ENCODE measurements at places on chromosomes 4 and X.

- DNase-seq, result no peak
Observed at GRCh38 chrX:134161162-134161561, 75.8 kb upstream of the CCDC160 start.

- no peak for DNase-seq
Observed at GRCh38 chrX:136475236-136475635, 12.5 kb upstream of the BRS3 start.

DNA sequence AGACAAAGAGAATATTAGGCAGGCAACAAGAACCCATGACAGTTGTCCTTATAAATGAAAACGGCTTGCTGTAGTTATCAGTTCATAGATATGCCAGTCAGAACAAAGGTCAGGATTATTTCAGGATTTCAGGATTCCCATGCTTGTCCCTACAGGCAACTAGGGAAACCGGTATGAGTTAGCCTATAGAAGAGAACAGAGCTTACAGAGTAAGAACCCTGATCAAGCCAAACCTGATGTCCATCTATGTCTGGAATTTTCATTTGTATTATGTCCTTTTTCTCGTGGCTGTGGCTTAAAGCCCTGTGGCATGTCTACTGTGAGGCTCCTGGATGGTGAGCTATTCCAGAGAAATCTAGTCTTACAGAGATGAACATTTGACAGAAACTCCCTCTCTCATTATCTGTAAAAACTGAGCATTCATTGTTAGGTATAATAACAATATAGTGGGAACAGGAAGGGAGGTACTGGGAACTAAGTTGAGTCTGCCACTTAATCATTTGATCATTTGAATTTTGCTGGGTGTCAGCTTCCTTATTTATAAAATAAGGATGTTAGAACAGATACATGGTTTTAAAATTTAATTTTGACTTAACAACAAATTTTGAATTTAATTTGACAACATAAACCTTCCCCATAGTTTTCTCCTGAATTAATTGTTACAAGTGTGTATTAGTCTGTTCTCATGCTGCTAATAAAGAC, 129.5 kb upstream of the KLF3 start:
- DNase-seq, result no peak

- DNase-seq, result no peak
Observed at GRCh38 chrX:13955095-13955647, 74.5 kb downstream of the GEMIN8 start.

GRCh38 chr4:2441393-2442174, 22.8 kb downstream of the CFAP99 start:
- peak; percentile 76 for DNase-seq

DNA sequence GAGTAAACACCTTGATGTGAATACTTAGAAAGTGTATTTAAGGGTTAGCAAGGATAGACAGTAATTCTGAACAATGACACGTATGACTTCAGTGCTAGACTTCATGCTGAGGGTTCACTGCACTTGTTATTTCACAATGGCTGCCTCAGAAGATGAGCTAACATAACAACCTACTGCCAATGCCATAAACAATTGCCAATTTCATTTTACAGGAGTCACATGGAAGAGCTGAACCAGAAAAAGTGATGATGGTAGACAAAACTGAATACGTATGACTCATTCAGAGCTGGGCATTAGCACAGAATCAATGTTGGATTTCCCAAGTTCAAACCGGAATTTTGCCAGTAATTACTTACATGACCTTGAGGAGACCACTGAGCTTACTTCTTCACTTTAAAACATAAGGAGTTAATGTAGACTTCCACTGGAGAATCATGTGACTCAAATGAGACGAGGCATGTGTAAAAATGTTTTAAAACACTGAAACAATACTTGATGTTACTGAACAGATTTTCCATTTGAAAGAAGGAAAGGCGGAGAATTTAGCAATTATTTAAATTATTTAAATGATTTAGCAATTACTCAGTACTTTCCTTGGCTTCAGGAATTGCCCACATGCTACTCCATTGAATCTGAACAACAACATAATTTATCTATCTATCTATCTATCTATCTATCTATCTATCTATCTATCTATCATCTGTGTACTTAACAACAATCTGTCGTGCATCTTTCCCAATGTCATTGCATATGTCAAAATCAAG, 868.5 kb upstream of the SLIT2 start:
- DNase-seq, result no peak

DNA sequence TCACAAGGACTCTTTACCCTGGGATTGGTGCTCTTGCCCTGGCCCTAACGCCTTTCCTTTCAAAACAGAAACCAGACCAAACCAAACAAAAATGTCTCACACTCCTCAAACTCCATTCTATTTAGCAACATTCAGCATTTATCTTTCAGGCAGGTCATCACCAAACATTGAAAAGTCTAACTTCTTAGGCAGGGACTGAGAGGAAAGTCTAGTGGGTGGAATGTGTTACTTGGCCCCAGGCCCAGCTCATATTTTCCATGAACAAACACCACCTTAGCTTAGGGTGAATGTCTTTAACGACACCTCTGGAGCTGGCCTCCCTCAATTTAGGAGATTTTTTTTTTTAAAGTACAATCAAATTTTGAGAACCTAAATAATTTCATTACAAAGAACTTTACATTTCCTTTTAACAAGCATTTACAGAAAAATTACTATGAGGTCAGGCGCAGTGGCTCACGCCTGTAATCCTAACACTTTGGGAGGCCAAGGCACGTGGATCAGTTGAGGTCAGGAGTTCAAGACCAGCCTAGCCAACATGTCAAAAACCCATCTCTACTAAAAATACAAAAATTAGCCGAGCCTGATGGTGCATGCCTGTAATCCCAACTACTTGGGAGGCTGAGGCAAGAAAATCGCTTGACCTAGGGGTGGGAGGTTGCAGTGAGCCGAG, 10.2 kb upstream of the N4BP2 start:
- DNase-seq, result no peak

- no peak for DNase-seq
Observed at GRCh38 chr4:106801386-106801785, 234.7 kb downstream of the DKK2 start.

GRCh38 chr4:138267835-138268234, 25.7 kb upstream of the SLC7A11 start:
- no peak for DNase-seq

DNA sequence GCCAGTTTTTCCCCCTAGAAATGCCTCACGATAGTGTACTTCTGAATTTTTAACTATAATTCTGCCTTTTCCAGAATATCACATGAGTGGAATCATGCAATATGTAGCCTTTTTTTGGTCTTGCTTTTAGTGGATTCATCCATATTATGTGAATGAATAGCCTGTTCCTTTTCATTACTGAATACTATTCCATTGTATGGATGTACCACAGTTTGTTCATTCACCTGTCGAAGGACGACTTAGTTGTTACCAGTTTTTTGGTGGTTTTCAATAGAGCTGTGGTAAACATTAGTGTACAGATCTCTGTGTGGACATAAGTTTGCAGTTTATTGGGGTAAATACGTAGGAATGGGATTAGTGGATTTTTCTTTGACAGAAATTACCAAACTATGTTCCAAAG, 8.0 kb downstream of the JADE3 start:
- no peak for DNase-seq

DNA sequence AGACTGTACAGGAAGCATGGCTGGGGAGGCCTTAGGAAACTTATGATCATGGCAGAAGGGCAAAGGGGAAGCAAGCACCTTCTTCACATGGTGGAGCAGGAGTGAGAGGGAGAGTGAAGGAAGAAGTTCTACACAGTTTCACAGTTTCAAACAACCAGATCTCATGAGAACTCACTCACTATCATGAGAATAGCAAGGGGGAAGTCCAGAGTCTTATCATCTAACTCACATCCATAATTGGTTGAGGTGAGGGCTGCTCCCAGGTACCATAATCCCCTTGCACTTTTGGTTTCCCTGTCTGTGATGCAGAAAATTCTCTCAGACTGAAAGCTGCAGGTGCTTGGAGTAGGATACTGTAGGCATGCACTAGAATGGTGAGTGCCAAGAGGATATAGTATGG, 233.8 kb upstream of the CPEB2 start:
- no peak for DNase-seq

DNA sequence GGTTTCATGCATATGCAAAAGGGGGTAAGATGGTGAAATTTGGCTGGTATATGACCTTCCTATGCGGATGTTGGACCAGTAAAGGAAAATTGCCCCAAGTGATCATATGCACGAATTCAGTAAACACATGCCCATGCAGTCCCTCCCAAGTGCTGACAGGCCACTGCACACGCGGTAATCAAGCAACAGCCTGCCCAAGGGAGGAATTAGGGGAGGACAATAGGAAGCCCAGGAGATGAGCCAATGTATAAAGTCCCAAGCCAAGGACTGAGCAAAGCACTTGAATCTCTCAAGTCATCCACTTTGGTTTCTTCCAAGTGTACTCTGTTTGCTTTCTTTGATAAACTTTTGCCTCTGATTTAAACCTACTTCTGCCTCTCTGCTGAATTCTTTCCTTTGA, 21.1 kb downstream of the MAGEB16 start:
- no peak for DNase-seq

DNA sequence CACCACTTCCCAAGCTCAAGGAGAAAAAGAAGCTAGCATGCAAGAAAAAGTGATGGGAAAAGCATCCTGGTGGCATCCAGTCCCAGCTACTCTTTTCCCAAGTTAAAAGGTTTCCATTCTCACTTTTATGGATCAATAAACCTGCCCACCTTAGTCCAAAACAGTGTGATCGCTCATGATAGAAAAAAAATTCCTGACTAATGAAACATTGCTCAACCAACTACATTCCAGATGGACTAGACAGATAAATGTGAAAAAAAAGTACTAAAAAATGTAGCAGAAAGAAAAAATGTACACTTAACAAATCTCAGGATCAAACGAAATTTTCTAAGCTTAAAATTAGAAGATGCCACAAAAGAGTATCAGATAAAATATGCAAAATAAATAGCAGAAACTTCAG, 312.2 kb downstream of the TMA16 start:
- no peak for DNase-seq

- DNase-seq, result no peak
Observed at GRCh38 chr4:7842384-7843279, 97.0 kb downstream of the AFAP1 start.

DNA sequence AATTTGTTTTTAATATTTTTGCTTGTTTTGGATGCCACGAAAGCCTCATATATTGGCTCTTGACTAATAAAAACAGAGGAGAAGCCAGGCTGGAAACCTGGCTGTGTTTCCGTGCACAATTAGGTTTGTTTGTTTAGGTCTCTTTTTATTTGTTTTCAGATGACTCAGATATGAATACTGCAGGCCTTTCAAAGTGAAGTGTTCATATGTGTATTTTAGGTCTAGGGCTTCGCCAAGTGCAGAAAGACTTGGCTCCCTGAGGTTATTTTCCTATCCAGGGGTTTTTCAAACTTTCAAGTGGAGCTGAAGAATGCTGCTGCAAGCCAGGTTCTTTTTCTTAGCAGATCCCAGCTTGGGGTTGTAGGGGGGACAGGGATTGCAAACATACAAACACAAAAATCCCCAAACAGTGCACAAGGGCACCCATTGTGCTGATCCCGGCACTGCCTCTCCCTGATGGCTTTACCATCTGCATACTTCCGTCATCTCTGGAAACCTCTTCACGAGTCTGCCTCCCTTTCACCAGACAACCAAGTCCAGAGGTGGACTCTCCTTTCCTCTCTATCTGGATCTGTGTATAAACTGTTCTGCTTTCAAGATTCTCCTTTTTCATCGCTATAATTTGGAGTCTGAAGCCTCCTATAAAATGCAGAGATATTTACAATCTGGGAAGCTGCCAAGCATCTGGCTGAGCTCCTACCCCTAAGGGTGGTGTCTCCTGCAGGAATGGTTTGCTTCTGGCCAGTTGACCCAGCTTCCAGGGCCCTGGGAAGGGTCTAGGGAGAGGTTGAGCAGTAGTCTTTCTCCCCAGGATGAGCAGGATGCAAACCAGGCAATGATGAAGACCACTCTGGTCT, 108.6 kb downstream of the SMIM20 start:
- no peak for DNase-seq

- DNase-seq, result no peak
Observed at GRCh38 chr4:139191373-139191772, 14.4 kb upstream of the ELF2 start.

DNA sequence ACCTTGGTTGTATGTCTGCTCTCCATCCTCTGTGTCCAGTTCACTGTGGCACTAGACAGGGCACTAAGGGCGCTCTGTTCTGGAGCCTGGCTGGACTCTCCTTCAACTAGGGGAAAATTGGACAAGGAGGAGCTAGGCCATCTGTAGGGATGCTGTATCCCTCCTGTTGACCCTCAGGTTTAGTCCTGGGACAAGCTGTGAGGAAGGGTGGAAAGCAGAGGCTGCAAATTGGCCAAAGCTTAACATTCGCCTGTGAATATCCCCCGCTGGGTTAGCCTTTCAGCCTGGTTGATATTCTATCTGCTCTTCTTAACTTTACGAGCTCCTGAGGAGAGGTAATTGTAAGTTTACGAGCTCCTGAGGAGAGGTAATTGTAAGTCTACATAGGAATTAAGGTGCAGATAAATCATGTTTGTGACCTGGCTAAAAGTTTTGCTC, 64.4 kb upstream of the ENPEP start:
- peak; percentile 5 for DNase-seq

DNA sequence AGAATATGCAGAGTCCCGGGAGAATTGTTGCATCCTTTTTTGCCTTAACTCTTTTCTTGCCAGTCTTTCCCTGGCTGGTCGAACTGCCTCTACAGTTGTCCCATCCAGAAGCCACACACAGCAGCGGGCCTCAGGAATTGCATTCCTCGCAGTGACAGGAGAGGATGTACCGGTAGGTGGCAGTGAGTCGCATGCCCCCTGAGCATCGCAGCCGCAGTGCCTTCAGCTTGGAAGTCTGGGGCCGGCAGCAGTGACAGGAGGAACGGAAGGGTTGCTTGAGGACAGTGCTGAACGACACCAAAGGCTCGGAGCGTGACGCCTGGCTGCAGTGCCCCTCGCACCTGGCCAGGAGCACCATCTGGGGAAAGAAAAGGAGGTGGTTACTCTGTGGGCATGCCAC, 23.5 kb downstream of the NDP start:
- peak; percentile 32 for DNase-seq

DNA sequence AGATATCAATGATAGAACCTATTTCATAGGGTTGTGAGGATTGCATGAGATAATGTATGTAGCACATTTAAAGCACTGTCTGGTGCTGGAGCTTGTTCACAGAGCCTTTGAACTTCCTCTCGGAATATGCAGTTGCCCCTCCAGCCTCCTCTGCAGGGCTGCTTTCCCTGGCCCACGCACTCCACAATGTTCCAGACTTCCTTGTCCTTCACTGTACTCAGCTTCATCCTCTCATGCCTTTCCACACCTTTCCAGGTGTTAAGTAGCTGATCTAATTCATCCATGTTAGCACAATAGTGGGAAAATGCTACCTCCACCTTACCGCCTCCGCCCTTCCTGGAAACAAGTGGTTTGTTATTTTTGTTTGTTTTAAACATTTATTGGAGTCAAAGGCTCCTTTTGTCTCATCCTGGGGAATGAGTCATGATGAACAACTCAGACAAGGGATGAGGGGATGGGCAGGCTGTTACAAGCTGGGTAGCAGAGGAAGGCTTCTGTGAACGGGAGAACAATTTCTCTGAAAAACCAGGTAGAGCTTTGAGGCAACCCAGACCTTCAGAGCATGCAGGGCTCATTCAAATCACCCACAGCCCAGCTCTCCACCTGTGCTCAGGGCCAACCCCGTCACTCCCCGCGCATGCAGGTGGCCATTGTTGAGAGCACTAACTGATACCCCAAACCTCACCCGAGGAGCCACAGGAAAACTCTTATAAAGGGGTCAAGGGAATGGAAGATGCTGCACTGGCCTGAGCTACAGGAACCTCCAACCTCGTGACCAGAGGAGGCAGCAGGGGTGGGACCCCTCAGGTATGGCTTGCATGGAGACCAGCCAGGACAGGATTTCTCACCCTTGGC, 84.9 kb upstream of the TBL1X start:
- DNase-seq, result no peak
